ENCODE measurements at places on chromosomes 11 and 22. TPM values are rescaled to one million over a fixed set of nuclear protein-coding genes. Genes with fewer than 3 reads are reported as not detected.

GRCh38 chr11:12097219-12097618 is 13.2 kb upstream of the MICAL2 start:
- peaks cover 7% of the 10 kb centered on the region for H3K4me1 ChIP-seq
- H3K36me3 ChIP-seq, result no peaks in the 10 kb centered on the region
- no peak overlapping the region for H3K4me3 ChIP-seq
- H3K27ac ChIP-seq, result no peak overlapping the region

- H3K27ac ChIP-seq, result no peak overlapping the region
- H3K4me1 ChIP-seq, result peaks cover 6% of the 10 kb centered on the region
- peaks cover 39% of the 10 kb centered on the region for H3K36me3 ChIP-seq
Observed at GRCh38 chr11:60942970-60943565, 8.9 kb downstream of the SLC15A3 start.

DNA sequence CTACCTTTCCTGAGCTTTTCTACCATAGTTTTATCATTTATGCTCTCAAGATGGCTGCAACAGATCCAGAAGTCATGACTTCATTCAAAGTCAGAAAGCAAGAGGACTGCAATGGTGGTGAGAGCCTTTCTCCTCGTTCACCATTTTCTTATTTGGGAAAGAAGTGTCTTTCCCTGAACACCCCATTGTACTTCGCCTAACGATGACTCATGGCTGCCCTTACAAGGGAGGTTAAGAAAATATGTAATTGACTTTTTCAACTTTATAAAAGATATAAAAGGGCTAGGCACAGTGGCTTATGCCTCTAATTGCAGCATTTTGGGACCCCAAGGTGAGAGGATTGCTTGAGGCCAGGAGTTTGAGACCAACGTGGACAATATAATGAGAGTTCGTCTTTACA is 541.7 kb downstream of the METTL15 start:
- no peaks in the 10 kb centered on the region for H3K36me3 ChIP-seq
- H3K27me3 ChIP-seq, result no peaks in the 10 kb centered on the region
- no peak for DNase-seq
- no peaks in the 10 kb centered on the region for H3K4me1 ChIP-seq
- no peak overlapping the region for H3K4me3 ChIP-seq
- H3K27ac ChIP-seq, result no peak overlapping the region

GRCh38 chr11:2260491-2261364 is 9.7 kb downstream of the ASCL2 start:
- no peaks in the 10 kb centered on the region for H3K27me3 ChIP-seq
- H3K27ac ChIP-seq, result no peak overlapping the region
- no peak overlapping the region for H3K4me3 ChIP-seq

GRCh38 chr11:2212411-2213251 is 41.0 kb upstream of the TH start:
- H3K36me3 ChIP-seq, result no peaks in the 10 kb centered on the region
- H3K27me3 ChIP-seq, result no peaks in the 10 kb centered on the region
- H3K4me3 ChIP-seq, result no peak overlapping the region
- peak; percentile 17 for DNase-seq
- H3K4me1 ChIP-seq, result no peaks in the 10 kb centered on the region
- H3K27ac ChIP-seq, result no peak overlapping the region

- H3K4me3 ChIP-seq, result no peak overlapping the region
- H3K27ac ChIP-seq, result no peak overlapping the region
- no peak for DNase-seq
- H3K27me3 ChIP-seq, result no peaks in the 10 kb centered on the region
Observed at GRCh38 chr11:92199991-92200390, 24.6 kb upstream of the FAT3 start.

GRCh38 chr22:36833073-36833472 is 16.2 kb upstream of the PVALB start:
- H3K36me3 ChIP-seq, result no peaks in the 10 kb centered on the region
- no peak overlapping the region for H3K4me3 ChIP-seq
- DNase-seq, result no peak
- peaks cover 6% of the 10 kb centered on the region for H3K27me3 ChIP-seq
- no peaks in the 10 kb centered on the region for H3K4me1 ChIP-seq

GRCh38 chr11:1762537-1763302 is 1.0 kb downstream of the CTSD start:
- peak overlapping the region; percentile 93 for H3K4me3 ChIP-seq
- H3K4me1 ChIP-seq, result no peaks in the 10 kb centered on the region
- H3K27me3 ChIP-seq, result no peaks in the 10 kb centered on the region
- DNase-seq, result no peak
- H3K36me3 ChIP-seq, result no peaks in the 10 kb centered on the region
- H3K27ac ChIP-seq, result peak overlapping the region; percentile 91

GRCh38 chr11:75782540-75783263 is 14.1 kb downstream of the DGAT2 start:
- H3K4me1 ChIP-seq, result no peaks in the 10 kb centered on the region
- H3K36me3 ChIP-seq, result no peaks in the 10 kb centered on the region
- H3K27me3 ChIP-seq, result no peaks in the 10 kb centered on the region
- H3K27ac ChIP-seq, result no peak overlapping the region
- DNase-seq, result no peak
- no peak overlapping the region for H3K4me3 ChIP-seq

GRCh38 chr11:94557421-94557820 is 9.7 kb upstream of the PIWIL4 start:
- no peak for DNase-seq
- H3K4me1 ChIP-seq, result no peaks in the 10 kb centered on the region
- H3K27me3 ChIP-seq, result no peaks in the 10 kb centered on the region
- H3K36me3 ChIP-seq, result no peaks in the 10 kb centered on the region
- no peak overlapping the region for H3K4me3 ChIP-seq
- no peak overlapping the region for H3K27ac ChIP-seq

GRCh38 chr11:126824035-126824607 is 176.4 kb downstream of the KIRREL3 start:
- peaks cover 2% of the 10 kb centered on the region for H3K27me3 ChIP-seq
- H3K4me3 ChIP-seq, result no peak overlapping the region
- H3K4me1 ChIP-seq, result no peaks in the 10 kb centered on the region
- H3K36me3 ChIP-seq, result no peaks in the 10 kb centered on the region
- no peak for DNase-seq

DNA sequence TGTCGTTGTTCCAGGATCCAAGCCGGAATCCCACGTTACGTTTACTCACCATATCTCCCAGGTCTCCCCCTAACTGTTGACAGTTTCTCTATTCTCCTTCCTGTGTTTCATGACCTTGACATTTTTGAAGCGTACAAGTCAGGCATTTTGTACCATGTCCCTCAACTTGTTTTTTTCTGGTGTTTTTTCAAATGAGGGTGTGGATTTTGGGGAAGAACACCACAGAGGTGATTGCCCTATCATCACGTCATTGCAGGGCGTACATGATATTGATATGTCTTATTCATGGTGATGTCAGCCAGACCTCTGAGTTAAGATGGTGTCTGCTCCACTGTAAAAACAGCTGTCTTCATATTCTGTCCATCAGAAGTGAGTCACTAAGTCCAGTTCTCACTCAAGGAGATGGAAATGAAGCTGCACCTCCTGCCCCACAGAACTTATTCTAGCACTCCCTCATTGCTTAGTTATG is 28.3 kb upstream of the SOX10 start:
- H3K27me3 ChIP-seq, result no peaks in the 10 kb centered on the region
- DNase-seq, result no peak
- no peak overlapping the region for H3K4me3 ChIP-seq
- no peak overlapping the region for H3K27ac ChIP-seq
- no peaks in the 10 kb centered on the region for H3K36me3 ChIP-seq

DNA sequence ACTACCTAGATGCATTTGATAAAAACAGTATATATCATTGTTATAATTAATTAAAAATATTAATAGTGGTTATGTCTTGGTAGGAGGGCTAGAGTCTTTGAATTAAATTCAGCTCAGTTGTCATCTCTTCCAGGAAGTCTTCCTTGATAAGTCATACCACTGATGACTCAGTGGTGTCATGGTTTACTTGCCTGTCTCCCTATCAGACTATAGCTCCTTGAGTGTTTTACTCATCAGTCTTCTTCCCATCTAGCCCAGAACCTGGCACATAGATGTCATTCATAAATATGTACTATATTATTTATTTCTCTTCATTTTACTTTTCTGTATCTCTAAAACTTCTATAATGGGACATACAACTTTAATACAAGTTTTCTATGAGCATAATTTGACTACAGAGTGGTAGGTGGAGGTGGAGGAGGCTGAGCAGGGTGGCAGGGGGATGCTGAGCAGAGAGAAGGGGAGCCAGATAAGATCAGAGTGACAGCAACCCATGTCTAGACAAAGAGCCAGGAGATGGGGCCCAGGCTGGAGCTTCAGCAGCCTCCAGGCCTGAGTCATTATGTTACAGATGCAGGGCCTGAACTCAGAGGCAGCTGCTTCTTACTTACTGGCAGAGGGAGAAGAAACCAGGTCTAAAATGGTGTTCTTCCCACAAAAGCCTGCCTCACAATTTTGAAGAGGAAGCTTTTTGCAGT is 82.3 kb upstream of the PHOX2A start:
- H3K4me3 ChIP-seq, result no peak overlapping the region
- DNase-seq, result no peak
- H3K36me3 ChIP-seq, result no peaks in the 10 kb centered on the region
- H3K4me1 ChIP-seq, result no peaks in the 10 kb centered on the region
- H3K27me3 ChIP-seq, result no peaks in the 10 kb centered on the region
- H3K27ac ChIP-seq, result no peak overlapping the region

Gene MCHR1
- polyA plus RNA-seq, result 0.06 TPM

Gene MICAL3
- 4.4 TPM for polyA plus RNA-seq

Gene FREY1
- polyA plus RNA-seq, result 0.28 TPM

Gene TUT1
- 15.2 TPM for polyA plus RNA-seq

Measured in lung (tissue), 17 donors.